ENCODE measurements at places on chromosomes 1 and 21. TPM values are rescaled to one million over a fixed set of nuclear protein-coding genes. Genes with fewer than 3 reads are reported as not detected.

- H3K27me3 ChIP-seq: peaks cover 2% of the 10 kb centered on the region
- H3K36me3 ChIP-seq: no peaks in the 10 kb centered on the region
- DNase-seq: no peak
- H3K4me3 ChIP-seq: no peak overlapping the region
Observed at GRCh38 chr1:56359056-56359455, 220.3 kb downstream of the PLPP3 start.

TP53BP2 gene
- total RNA-seq: 40.8 TPM

GSTM1 gene
- not detected for total RNA-seq

SYPL2 gene
- not detected for total RNA-seq

PLA2G2E gene
- not detected for total RNA-seq

Measured in activated naive CD4-positive, alpha-beta T cell treated with anti-CD3 and anti-CD28 coated beads for 36 hours (primary cell).